Upper lobe of right lung (tissue), 1 donor: ENCODE measurements at places on chromosomes 4 and X. TPM values are rescaled to one million over a fixed set of nuclear protein-coding genes. Genes with fewer than 3 reads are reported as not detected.

DNA sequence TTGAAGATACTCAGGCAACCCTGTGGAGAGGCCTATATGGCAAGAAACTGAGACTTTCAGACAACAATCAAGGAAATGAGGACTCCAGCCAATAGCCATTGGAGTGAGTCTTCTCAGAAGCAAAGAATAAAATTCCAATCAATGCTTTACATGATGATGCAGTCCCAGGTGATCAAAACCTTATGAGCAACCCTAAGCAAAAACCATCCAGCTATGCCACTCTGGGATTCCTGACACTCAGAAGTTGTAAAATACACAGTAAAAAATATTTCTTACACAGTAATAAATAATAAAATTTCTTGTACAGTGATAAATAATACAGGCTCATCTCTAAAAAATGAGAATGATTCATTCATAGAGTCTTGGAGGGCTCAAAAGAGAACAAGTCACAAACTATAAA lies 150.6 kb downstream of the IL15 start:
- no peak for DNase-seq

GRCh38 chr4:115883231-115883630 lies 769.8 kb upstream of the NDST4 start:
- no peak for DNase-seq

DNA sequence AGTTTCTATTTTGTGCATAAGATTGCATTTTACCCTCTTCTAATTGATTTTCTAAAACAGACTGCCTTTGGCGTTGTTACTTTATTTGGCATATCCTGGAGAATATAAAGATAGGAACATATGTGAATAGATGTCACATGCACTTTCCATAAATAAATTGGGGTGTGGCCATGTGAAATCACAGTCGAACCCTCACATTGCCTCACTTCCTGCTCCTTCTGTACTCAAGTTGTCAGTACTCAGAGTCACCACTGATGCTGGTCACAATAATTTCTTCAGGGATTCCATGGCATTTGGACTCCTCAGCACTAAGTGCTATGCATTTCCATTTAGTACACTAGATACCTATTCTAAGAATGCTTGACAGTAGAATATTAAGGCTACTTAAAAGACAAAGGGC lies 1.4 kb upstream of the EMCN start:
- DNase-seq, result no peak

DNA sequence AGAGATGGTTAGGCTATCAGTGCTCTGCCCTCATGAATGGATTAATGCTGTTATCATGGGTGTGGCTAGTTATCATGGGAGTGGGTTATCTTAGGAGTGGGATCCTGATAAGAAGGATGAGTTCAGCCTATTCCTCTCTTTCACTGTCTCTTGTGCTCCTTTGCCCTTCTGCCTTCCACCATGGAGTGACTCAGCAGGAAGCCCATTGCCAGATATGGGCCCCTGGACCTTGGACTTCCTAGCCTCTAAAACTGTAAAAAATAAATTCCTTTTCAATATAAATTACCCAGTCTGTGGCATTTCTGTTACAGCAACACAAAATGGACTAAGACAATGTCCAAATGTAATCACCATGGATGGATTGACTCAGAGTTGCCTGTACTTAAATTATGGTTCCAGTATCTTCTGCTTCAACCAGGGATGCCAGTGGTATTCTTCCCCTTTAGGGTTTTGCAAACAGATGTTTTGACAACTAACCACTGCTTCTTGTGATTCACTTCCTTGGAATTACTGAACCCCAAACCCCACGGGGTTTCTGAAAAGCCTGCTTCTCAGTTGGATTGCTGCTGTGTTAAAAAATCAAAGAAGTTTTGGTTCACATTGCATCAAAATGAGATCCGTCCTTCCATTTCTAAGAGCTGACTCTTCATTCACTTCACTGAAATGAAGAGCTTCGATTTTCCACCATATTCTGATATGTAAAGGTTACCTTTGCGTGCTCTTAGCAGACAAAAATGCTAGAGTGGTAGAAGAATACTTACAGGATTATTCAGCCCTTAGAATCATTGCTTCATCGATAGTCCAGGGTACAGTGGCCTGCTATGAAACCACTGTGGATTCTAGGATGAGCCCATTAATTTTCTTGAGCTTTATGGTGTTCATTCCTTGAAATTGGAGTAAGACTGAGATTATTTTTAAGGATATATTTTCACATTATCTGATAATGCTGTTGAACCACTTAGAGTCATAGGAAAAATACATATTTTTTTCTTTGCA lies 107.7 kb downstream of the FRMPD4 start:
- DNase-seq, result no peak

Gene SYNPO2
- total RNA-seq, result 38.9 TPM

DNA sequence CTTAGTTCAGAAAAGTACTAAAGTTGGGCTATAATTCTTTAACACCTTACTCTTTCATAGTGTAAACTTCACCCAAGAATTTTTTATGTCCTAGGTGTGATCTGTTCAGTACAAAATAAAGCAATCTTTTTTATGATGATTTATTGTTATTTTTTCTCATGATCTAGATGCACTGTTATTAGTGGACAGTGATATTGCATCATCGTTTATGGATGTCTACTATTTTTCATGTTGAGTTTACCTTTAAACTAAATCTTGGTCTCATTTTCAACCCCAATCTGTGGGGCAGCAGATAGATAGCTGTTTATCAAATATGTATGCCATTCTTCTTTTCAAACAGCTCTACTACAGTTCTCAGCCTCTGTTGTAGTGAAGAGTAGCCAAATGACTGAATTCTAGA lies 215.4 kb downstream of the UGT8 start:
- no peak for DNase-seq

Gene P2RY4
- total RNA-seq, result 0.23 TPM

DNA sequence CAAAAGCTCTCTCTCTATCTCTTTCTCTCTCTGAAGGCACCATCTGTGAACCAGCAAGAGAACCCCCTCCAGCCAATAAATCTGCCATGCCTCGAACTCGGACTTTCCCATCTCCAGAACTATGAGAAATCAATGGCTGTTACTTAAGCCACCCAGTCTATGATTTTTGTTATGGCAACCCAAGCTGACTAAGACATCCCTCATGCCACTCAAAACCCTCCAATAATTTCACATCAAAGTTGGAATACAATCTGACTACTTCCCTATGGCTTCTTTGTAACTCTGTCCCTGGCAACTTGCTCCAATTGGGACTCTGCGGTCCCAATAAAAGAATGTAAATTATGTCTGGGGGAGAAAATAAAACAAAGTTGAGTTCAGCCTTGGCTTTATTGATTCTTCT lies 265.7 kb downstream of the SHOX start:
- no peak for DNase-seq

Gene KIF4A
- 0.75 TPM for total RNA-seq
